Panc1 (cell line): ENCODE measurements at places on chromosomes 1 and 21. TPM values are rescaled to one million over a fixed set of nuclear protein-coding genes. Genes with fewer than 3 reads are reported as not detected.

GRCh38 chr1:244955661-244956060 lies 91.3 kb upstream of the HNRNPU start:
- DNase-seq, result no peak

L1TD1 gene
- 0.18 TPM for total RNA-seq

PAQR7 gene
- 30.9 TPM for total RNA-seq

- DNase-seq, result no peak
Observed at GRCh38 chr1:169100651-169101088, 5.8 kb upstream of the ATP1B1 start.

GRCh38 chr21:25734654-25734903 lies 125 bp downstream of the ATP5PF start:
- DNase-seq, result no peak

GRCh38 chr1:84800090-84801073 lies 92.6 kb downstream of the LPAR3 start:
- no peak for DNase-seq

- DNase-seq, result no peak
Observed at GRCh38 chr1:198669023-198669698, 30.3 kb downstream of the PTPRC start.

- DNase-seq, result no peak
Observed at GRCh38 chr1:109917768-109918606, 7.3 kb downstream of the CSF1 start.

- DNase-seq, result no peak
Observed at GRCh38 chr1:14921057-14921456, 232.5 kb upstream of the TMEM51 start.

NHLH2 gene
- not detected for total RNA-seq
